HS-27A (cell line): ENCODE measurements at places on chromosomes 3 and 15.

- DNase-seq, result no peak
These were observed 26.3 kb upstream of the GALNT15 start for GRCh38 chr3:16148213-16148612.

- no peak for DNase-seq
These were observed 187.1 kb downstream of the ITPR1 start for GRCh38 chr3:4680227-4680691.

GRCh38 chr15:51776952-51777569, 25.7 kb downstream of the TMOD2 start:
- DNase-seq, result no peak

- no peak for DNase-seq
These were observed 175.0 kb downstream of the UBE2E2 start for GRCh38 chr3:23377928-23378672.

DNA sequence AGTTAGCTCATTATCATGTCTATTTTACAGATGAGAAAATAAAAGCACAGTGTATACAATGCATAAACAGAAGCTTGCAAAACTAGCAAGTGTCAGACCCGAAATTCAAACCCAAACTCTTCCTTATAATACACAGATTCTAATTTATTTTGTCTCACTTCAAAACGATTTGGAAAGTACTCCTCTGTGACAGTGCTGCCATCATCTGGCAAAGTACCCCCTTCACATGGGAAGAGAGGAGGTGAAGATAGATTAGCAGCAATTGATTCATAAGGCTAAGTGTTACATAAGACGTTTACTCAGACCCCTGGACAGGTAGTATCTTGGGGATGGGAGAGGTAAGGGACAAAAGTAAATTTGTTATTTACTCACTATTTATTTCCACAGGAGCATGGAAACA, 744.0 kb upstream of the SGO1 start:
- peak; percentile 23 for DNase-seq

DNA sequence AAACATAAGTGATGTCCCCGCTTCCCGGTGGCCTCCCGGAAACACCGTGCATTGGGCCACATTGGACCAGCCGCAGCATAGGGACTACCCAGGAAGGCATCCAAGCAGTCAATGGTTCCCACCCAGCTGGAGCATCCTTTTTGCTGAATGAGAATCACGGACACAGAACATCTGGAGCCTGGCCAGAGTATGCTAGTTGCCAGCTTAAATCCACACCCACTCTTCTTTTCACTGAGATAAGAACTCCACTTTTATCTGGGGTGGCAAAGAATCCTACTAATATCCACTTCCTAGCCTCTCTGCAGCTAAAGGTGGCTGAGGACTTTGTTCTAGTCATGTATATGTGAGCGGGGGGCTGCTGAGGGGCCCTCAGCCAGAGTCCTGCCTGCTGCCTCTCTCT, 95.2 kb upstream of the PLXNA1 start:
- no peak for DNase-seq

- no peak for DNase-seq
These were observed 73.5 kb upstream of the TNIK start for GRCh38 chr3:171533702-171534101.

DNA sequence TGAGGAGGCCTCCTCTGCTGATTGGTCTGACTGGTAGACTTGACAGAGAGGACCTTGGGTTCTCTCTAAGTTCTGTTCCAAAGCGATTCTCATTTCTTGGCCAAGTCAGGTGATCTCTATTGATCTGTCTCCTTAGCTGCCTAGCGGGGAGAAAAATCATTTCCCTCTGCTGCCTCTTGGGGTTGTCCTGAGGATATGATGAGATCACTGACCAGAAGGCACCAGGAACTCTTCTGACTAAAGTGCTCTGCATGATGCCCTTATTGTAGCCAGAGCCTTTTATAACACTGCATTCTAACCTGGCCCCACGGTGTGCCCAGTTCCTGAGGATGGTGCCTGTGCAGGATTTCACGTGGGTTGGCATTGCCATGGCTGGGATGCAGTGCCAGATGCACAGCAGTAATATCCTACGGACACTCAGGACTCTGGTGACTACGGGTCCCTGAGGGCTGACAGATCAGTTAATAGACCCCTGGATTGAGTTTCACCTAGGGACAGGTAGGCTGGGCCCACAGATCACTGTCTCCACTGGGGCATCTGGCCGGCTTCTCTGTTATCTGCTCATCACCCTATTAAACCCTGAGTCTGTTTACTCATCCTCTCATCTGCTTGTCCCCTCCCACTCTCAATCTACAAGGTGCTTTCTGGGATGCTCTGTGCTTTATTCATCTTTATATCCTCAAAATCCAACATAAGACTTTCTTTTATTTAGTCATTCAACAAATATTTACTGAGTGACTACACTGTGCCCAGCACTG, 3.9 kb upstream of the HEG1 start:
- DNase-seq, result no peak

DNA sequence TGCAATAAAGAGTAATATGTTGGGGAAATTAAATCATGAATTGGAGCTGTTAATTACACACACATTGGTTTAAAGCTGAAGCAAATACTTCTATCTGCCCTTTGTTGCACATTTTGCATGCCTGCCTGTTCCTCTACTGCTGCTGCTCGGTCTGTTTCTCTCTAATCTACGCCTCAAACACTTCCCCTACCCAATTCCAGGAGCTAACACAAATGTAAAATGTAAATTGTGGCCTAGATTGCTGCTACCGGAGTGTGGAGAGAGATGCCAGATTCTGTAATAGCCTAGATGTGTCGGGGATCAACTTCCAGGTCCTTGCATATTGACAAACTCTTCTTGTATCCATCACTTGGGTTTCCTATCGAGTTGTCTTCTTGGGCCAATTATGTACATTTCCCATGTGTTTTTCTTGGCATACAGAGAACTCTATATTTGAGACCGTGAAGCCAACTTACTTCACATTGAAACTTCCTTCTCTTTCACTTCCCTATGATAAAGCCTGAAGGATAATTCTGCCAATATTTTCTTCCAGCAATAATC, 450.4 kb upstream of the NR2F2 start:
- DNase-seq, result no peak

GRCh38 chr3:9040996-9041395, 77.7 kb upstream of the RAD18 start:
- no peak for DNase-seq

GRCh38 chr3:14263317-14264005, 84.8 kb downstream of the LSM3 start:
- no peak for DNase-seq

DNA sequence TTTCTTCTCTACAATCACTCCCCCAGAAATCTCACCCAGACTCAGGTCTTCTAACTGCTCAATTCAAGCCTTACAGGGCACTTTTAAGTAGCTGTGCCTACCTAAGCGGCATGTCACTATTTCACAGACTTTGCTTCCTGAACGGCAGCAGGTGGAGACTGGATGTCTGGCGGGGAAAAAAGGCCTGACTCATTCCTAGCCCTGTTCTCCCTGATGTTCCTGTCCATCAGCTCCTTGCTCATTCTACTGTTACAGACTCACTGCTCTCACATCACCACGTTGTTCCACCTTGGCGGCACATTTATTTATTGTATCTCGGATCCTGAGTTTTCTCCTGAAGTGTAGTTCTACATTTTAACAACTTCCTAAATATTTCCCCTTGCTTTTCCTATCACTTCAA, 52.6 kb upstream of the ATP11B start:
- no peak for DNase-seq

GRCh38 chr3:110677506-110677905, 394.1 kb upstream of the NECTIN3 start:
- no peak for DNase-seq

DNA sequence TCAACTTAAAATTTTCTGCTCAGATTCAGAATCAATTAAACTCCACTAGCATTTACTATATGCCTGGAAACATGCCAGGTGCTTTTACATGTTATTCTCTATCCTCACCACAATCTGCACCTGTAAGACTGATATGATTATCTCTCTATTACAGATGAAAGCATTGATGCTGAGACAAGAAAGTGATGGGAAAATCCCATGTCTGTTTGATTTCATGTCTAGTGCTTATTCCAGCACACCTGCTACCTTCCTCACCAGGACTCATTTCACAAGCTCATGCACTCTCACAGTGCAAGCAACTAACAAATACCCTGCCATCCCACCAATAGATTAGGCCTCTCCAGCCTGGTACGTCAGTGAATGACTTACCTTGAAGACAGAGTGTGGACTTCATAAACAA, 25.0 kb upstream of the BCL6 start:
- no peak for DNase-seq

DNA sequence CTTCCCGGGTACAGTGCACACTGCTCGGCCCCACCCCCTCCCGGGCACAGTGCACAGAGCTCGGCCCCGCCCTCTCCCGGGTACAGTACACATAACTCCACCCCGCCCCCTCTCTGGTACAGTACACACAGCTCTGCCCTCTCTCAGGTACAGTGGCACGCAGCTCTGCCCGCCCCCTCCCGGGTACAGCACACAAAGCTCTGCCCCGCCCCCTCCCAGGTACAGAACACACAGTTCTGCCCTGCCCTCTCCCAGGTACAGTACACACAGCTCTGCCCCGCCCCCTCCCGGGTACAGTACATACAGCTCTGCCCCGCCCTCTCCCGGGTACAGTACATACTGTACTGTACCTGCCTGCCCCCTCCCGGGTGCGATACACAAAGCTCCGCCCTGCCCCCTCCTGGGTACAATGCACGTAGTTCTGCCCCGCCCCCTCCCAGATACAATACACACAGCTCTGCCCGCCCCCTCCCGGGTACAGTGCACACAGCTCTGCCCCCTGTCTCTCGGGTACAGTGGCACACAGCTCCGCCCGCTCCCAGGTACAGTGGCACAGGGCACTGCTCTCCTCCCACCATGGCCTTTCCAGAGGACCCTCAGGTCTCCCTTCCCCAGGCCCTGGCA, 16.4 kb upstream of the PRR20G start:
- no peak for DNase-seq

DNA sequence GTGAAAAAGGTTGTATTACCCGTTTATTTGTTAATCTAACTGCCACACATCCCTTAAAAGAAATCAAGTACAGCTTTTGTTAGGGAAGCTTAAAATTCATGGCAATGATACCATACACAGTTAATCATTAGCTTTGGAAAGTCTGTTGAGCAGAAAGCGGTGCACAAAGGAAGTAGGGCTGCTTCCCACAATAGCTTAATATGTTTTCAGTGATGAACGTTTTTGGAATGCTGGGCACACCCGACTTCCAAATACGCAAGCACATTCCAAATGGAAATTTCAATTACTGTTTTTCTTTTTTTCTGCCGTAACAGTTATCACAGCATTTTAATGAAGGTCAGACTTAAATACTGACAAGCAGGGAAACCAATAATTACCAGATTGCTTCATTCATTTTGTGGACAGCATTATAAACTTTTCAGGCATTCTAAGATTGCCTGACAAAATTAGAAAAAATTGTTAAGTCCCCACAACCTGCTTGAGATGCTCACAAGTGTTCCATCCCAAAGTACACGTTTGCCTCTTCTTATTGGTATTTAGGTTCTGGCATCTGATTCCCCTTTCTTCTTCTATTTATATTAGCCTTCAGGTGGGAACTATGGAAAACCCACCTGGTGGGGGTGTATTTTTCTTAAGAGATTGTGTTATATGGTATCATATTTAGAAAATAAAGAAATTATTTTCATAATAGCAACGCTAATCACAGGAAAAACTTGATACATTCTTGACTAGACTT, 1.1 kb upstream of the ECT2 start:
- DNase-seq, result peak; percentile 86

- no peak for DNase-seq
These were observed 4.9 kb downstream of the HDAC11 start for GRCh38 chr3:13484851-13485590.

DNA sequence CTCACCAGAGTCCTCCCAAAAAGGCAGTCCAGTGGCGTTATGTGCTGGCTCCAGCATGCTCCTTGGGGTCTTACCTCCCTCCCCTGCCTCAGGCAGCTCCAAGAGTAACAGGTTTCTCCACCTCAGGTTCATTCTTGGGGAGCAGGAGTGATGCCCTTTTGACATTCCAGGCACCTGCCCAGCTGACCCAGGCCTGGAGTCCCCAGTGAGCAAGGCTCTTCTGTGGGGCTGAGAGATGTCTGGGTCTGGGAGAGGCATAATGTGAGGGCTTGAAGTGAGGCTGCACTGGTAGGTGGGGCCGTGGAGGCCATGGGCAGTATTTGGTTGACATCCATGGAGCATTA, 15.3 kb downstream of the PXYLP1 start:
- DNase-seq, result no peak

DNA sequence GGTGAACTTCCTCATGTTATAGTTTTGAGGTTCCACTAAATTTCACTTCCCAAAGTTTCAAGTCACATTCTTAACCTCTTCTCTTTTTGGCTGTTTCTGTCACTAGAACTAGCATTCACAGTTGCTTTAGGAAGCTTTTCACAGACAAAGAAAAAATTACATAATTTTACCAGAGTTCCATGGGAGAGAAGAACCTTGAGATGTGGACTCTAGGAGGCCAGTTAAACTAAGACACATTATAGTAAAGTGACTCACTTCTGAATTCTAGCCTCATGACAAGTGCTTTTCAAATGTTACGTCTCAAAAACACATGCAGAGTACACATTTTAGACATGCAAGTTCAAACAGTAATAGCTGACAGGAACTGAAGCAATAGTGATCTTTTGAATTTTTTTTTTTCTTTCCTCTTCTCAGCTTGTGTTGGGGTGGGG, 39.9 kb upstream of the LRTM1 start:
- no peak for DNase-seq

- no peak for DNase-seq
These were observed 559.4 kb downstream of the NR2F2 start for GRCh38 chr15:96889734-96890480.

- no peak for DNase-seq
These were observed 36.2 kb downstream of the AP4E1 start for GRCh38 chr15:50944672-50945071.

DNA sequence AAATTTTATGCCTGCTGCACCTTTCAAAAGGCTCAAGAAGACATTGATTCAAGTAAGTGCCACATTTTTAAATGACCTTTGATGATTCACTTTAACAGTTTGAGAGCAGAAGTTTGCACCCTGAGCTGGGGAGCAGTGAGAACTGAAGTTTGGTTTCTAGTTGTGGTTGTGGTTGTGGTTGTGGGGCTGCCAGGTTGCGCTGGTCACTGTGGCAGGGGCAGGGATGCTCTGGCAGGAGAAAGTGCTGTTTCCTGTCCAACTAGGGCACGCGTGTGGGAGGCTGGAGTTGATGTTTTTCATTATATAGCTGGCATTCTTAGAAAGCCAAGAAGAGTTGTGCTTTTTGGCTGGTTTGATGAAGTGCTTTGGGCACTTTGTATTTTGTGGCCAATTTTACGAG, 339.7 kb upstream of the NR2F2 start:
- DNase-seq, result no peak

- peak; percentile 58 for DNase-seq
These were observed 50.7 kb upstream of the NIPA1 start for GRCh38 chr15:22735781-22736180.

GRCh38 chr3:63964681-63965485, 52.7 kb upstream of the SCAANT1 start:
- no peak for DNase-seq
